ENCODE measurements at places on chromosomes 2 and 18.

DNA sequence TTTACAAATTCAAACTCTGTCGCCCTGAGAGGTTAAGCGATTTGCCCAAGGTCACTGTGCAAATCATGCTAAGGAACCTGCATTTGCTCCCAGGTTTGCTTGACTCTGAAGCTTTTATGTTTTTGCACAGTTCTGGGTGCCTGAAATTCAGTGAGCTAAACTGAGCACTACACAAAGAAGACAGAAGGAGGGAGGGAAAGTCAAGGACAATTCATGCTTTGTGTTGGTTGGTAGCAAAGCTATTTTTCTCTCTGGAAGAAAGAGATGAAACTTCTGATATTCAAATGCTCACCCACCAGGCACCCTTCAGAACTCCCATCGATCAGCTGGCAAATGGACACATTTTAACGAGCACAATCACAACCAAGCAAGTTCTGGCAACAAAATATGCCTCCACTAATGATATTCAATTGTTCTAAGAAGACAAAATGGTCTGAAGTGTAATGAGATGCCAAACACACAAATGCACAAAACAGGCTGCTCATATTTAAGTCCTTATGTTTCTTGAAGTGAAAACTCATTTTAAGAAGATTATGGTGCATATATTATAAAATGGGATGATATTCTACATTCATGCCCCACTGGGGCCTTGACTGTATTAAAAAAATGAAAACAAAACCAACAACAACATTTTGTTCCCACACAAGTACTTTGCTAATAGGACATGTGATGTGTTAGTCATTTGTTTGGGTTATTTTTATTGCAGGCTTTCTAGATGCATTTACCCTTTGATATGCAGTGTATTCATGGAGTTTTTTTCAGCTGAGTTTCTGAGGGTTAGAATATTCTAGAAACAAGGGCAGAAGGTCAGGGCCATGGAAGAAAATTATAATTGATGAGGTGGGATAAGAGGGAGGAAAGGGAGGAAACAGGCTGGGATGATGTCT, 445.6 kb upstream of the CELF4 start:
- no peak for DNase-seq

DNA sequence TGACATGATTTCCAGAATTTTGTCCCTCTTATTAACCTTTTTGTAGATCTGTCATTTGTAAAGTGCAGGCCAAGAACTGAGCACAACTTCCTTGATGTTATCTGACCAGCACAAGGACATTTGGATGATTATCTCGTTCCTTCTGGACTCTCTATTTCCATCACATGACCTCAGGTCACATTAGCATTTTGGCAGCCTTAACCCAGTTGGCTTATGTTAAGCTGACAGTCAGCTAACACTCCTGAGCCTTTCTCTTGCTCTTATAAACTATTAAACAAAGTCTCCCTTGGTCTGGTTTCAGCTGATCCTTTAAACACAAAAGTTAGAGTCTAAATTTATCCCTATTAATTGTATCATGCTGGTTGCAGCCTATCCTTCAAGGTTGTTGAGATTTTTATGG, 167.2 kb upstream of the RBBP8 start:
- no peak for DNase-seq

DNA sequence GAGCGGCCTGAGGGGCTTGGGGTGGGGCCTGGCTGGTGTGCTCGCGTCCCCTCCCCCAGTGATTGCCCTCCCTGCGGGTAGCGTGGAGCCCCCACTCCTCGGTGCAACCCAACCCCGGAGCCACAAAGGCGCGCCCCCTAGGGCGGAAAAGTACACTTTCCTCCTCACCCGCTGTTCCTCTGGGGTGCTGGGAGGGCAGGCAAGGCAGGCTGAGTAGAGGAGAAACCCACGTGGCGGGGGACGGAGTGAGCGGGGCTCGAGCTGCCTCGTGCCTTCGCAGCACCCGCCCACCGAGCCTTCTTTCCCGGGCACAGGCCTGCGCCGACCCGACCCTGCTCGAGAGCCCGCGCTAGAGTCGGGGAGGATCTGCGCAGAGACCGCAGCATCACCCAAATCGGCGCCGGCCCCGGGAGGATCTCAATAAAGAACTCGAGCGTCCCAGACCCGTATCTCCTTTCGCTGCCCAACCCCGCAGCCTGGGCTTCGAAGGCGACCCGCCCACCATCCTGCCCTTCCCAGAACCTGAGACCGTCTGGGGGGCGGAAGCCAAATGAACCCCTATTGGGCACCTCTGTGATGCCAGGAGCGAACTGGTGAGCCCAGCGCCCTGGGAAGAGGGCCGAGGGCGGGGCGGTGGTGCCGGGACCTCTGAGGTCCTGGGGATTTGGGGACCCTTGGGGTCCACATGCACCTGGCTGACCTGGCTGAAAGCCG, 1.5 kb downstream of the UCN start:
- no peak for DNase-seq

GRCh38 chr2:18123577-18123976, 245.1 kb downstream of the KCNS3 start:
- DNase-seq = no peak

GRCh38 chr2:26805241-26805676, 19.4 kb downstream of the CENPA start:
- DNase-seq = no peak

DNA sequence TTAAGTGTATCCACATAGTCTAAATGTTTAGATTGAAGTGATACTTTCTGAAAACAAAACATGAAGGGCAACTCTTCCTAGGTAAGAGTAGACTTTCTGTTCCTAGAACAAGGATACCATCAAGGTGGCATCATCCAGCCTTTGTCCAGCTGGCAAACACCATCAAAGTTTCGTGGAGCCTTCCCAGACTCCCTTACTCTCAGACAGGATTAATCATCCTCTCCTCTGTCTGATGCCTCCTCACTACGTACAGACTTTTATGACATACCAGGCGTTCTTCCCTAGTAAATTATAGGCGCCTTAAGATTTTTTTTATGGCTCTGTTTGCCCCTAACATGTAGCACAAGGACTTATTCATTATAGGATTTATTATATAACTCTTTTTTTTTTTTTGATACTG, 29.4 kb upstream of the ASNSD1 start:
- DNase-seq = no peak

DNA sequence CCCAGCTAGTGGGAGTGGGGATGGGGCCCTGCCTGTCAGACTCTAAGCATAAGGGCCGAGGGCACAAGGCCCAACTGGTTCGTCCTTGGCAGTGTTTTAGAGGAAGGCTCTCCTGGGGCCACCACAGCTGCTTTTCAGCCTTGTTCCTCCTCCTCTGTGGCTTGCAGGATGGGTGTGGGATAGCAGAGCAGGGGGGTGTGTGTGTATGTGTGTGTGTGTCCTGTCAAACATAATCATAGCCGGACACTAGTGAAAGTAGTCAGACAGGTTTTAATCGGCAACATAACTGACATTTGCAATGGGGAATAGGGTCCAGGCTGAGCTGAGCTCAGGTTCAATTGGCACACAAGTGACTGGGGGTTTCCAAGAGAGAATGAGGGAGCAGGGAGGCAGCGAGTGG, 114.2 kb downstream of the SEPTIN10 start:
- DNase-seq = no peak

DNA sequence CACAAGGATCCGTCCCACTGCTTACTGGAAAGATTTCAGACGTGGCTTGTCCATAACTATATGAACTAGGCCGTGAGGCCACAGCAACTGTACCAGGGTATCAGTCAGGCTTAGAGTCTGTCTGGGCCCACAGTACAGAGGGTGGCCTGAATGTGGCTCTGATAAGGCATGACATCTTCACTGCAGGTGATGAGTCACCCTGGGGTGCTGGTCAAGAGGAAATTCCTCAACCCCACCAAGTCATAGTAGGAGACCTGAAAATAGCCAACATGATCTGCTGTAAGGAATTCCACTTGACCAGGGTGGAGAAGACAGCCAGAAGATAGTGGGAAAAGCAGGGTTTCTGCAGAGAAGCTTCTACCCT, 107.7 kb downstream of the INHBB start:
- no peak for DNase-seq

- DNase-seq = no peak
These were observed 138.8 kb upstream of the ITGA6 start for GRCh38 chr2:172288603-172289002.

DNA sequence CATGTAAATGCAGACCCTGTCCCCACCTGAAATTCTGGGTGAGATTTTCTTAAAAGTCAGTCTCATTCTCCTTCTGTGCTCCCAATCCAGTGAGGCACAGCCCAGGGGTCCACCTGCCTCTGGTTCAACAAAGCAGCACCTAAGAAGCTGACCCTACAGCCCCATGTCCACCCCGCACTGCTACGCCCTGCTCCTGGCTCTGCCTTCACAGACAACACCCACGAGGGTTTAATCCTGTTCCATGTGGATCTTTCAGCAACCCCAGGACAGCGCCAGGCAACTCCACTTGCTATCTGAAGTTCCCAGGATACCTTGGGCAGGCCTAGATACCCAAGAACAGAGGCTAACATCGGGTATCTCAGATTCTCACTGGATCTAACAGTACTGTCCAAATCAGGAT, 44.9 kb downstream of the HDLBP start:
- DNase-seq = no peak

- no peak for DNase-seq
These were observed 27.4 kb downstream of the DBI start for GRCh38 chr2:119393971-119394748.

- no peak for DNase-seq
These were observed 39.1 kb downstream of the MRPS5 start for GRCh38 chr2:95082477-95082876.

DNA sequence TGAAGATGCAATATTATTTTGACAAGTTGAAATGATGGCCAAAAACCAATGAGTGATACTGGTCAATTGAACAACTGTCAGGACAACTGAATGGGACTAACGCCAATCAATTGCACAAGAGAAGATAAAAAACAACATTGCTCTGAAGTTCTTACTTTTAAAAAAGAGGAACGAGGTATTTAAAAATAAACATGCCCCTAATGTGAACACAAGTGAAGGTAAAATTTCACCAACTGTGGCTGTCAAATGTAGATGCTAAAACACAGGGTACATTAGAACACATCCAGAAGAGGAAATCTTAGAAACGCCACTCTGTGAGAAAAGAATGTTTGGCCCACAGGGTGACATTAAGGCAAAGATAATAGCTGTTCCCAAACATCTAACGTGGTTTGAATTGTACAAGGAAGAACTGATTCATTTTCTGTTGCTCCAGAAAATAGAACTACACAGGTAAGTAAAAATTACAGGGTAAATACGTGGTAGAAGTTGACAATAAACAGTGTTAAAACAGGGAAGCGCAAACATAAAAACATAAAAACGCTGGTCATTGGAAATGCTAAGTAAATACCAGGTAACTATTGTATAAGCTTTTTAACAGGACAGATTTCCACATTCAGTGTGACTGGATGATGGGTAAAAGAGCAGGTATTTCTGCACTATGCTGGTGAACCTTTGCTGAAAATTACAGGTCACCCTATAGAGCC, 20.3 kb downstream of the LONRF2 start:
- DNase-seq = no peak

- DNase-seq = no peak
These were observed 4.5 kb downstream of the ZFP36L2 start for GRCh38 chr2:43221763-43222474.

DNA sequence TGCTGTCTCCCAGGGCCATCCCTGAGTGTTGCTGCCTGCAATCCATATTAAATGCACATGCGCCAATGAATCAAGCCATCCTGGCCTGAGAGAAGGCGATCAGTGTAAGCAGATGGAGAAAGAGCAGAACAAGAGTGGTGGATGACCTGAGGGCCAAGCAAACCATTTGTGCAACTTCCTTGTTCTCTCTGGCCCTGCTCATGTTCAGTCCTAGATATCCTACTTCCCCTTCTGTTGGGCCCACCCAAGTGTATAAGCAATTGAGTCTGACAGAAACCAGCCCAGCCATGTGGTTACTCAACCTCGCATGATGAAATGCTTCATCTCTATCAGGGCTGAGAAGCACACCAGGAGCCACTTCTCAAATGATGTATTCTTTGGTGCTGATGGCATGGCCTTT, 383.1 kb upstream of the ID2 start:
- no peak for DNase-seq

DNA sequence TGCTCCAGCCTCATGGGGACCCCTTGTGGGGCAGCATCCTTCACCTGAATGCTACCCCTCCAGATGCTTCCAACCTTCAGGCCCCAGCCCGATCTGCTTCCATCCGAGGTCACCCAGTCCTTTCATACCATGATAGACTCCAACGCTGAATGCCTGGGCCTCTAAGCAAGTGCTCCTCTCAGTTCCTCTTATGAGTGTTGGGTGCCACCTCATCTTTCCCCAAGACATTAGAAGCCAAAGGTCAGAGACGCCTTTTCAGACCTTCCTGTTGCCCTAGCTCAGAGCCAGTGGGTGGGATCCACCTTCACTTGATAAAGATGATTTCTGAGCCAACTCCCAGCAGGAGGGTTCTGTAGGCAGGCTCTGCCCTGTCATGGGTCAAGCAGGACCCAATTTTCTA, 174.5 kb upstream of the MGAT5 start:
- no peak for DNase-seq

DNA sequence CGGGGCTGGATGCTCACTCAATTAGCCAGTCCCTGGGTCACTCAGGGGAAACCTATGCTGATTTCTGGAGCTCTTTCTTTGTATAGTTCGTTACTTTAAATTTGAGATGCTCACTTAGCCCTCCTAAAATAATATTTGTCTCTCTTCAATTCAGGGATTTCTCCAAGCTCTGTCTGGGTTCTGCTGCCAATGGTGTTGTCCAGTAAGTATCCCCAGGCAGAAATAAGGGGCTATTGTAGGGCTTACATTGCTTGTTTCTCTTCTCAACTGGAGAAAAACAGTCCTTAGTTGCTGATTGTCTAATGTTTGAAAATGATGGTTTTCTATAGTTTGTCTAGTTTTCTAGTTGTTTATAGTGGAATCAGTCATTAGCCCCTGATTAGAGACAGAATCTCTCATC, 5.0 kb downstream of the RAB6C start:
- no peak for DNase-seq

DNA sequence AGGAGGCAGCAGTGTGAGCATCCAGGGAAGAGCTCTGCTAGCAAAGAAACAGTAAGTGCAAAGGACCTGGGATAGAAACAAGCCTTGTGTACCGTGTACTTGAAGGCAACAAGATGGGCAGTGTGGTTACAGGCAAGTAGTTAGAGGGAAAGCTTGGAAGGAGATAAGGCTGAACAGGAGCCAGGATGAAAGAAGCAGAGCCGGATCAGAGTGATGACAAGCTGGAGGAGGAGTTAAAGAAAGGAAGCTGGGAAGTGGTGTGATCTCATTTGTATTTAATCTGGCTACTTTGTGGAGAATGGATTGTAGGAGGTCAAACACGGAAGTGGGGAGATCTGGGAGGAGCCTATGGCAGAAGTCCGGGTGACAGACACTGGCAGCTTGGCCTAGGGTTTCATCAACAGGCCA, 44.7 kb upstream of the VPS54 start:
- no peak for DNase-seq

- no peak for DNase-seq
These were observed 9.1 kb downstream of the GPR155 start for GRCh38 chr2:174477759-174478158.

- no peak for DNase-seq
These were observed 2.5 kb upstream of the MAT2A start for GRCh38 chr2:85536479-85536878.

- DNase-seq = no peak
These were observed 91.6 kb downstream of the HS1BP3 start for GRCh38 chr2:20559277-20559676.
